ENCODE measurements at places on chromosomes 4 and X.

GRCh38 chr4:9812501-9813340 lies 31.3 kb downstream of the DRD5 start:
- no peak for DNase-seq

- no peak for DNase-seq
Measured at GRCh38 chrX:137195991-137196390, 162.2 kb upstream of the GPR101 start.

DNA sequence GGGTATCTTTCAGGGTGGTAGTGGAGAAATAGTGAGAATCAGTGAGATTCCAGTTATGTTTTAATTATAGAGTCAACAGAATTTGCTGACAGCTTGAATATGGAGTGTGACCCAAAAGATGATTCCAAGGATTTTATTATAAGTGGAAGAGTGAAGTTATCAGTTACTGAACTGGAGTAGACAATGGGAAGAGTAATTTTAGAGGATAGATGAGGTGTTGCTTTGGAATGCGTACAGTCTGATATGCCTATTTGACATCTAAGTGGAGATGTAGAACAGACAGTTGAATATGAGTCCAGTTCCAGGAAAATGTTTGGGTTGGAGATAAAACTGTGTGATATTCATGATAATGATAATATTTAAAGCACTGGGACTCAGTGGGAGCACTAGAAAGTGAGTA lies 174.2 kb downstream of the MAPK10 start:
- no peak for DNase-seq

DNA sequence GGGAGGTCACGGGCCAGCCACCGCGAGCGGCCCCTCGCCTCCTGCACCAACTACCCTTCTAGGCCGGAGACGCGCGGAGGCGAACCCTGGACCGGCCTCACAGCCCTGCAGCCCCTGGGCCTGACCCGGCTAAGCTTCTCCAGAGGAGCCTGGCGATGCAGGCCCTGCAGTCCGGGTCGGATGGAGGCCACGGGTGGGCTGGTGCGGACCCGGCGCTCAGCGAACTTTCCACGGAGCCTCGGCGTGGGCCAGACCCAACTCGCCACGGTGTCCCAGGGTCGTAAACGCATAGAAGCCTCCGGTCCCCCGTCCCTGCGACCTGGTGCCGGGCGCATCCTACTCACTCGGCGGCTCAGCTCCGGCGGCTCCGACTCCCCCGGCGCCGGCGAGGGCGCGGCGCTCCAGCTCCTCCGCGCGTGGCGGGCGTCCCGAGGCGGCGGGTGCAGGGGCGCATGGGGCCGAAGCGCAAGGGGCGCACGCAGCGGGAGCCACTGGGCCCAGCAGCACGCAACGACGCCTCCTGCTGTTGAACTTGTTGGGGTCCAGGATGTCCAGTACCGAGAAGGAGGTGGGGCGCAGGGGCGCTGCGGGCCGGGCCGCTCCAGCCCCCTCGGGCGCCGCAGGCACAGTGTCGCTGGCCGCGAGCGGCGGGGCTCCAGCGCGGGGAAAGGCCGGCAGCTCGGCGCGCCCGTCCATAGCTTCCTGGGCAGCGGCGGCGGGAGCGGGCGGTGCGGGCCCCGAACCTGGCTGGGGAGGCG lies 427 bp downstream of the NKX1-1 start:
- DNase-seq = no peak

GRCh38 chrX:108223585-108223984 lies 132.0 kb downstream of the ATG4A start:
- DNase-seq = no peak

- DNase-seq = no peak
Measured at GRCh38 chr4:109134921-109135320, 167.5 kb downstream of the COL25A1 start.

GRCh38 chr4:169791527-169792156 lies 33.9 kb upstream of the HPF1 start:
- DNase-seq = no peak

- DNase-seq = no peak
Measured at GRCh38 chr4:86235549-86235948, 124.3 kb downstream of the MAPK10 start.

- DNase-seq = no peak
Measured at GRCh38 chr4:114866901-114867670, 246.3 kb downstream of the NDST4 start.

DNA sequence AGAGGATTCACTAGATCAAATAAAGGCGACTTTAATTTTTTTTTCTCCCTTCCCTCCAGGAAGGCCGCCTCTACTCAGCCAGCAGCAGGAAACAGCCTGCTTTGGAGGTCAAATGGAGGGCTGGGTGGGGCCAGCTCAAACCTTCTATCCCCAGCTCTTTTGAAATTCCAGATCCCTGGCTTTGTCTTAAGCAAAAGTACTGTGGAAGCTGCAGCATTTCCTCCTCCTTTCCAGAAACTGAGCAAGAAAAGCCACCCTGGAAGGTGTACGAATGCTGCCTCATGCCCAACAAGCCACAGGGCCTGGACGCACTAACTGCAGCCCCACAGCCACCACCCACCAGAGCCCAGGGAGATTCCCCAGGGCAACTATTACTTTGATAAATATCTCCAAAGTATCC lies 55.1 kb upstream of the ZCCHC13 start:
- no peak for DNase-seq

DNA sequence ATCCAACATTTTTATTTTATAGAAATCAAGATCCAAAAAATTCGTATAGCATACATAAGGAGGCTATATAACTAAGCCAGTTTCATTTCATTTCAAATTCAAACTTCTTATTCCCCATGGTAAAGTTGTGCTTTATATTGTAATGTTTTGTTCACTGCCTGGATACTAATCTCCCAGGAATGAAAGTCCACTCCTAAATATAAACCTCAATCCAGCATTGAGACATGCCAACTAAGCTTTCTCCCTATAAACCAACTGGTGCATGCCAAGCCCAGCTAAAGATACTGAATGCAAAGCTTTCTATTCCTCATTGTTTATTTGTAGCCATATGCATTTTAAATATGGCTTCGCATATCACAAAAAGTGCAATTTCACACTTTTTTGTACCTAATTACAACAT lies 63.8 kb upstream of the INPP4B start:
- no peak for DNase-seq

DNA sequence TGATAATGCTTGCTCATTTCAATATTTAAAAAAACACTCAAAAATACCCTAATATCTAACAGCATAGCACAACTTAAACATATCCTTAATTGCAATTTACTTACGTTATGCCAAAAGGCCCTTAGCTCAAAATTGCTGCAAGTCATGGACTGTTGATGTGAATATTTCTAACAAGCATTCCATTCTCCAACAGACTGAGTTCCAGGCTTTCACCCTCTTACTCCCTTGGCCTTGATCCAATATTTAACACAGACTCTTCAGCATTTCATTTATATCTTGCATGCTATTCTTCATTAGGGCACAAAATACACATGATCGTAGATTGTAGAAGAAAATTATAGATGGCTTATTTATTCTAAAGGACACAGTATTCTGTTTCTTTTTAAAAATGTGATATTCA lies 96.5 kb downstream of the RNF150 start:
- DNase-seq = no peak

- no peak for DNase-seq
Measured at GRCh38 chr4:160353548-160353947, 1250.7 kb downstream of the RAPGEF2 start.

DNA sequence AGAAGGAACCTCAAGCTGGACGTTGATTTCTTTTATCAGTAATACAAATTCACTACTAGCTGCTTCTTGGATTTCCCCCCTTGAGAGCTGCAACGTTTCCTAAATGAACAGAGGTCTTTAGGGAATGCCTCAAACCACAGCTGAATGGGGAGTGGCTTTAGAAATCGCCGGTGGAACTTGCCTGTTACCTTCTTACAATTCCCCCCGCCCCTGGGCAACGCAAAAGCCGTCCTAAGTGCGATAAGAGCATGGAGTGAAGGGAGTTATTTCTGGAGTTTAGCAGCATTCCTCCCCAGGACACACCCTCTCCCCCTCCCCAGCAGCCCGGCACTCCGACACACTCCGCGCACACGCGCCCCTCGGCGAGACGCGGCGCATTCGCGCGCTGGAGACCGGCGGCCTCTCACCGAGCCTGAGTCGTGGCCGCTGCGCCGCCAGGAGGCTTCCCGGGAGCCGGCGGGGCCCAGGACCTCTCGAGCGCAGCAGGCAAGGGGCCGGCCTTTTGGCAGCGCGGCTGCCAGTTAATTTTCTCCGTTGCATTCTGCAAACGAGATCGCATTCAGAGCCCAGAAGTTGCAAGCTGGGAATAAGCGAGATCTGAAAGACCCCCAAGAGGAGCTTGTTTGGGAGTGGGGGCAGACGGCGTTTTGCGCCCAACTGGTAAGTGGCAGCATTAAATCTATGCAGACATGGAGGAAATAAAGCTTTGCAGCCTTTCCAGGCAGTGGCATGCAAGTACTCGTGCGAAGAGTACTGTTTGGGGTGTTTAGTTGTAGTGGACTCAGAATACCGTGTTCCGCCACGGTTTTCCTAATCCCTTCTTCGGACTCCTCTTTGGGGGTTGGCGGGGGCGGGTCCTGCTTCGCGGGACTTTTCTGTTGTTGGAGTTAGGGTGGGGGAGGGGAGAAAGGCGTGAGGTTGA lies 134.7 kb downstream of the PALLD start:
- DNase-seq = no peak

GRCh38 chr4:133390198-133390855 lies 241.2 kb downstream of the PCDH10 start:
- no peak for DNase-seq

GRCh38 chr4:82421796-82422560 lies 8.3 kb downstream of the HNRNPDL start:
- DNase-seq = no peak

- no peak for DNase-seq
Measured at GRCh38 chr4:165654556-165654955, 218.5 kb upstream of the TLL1 start.

DNA sequence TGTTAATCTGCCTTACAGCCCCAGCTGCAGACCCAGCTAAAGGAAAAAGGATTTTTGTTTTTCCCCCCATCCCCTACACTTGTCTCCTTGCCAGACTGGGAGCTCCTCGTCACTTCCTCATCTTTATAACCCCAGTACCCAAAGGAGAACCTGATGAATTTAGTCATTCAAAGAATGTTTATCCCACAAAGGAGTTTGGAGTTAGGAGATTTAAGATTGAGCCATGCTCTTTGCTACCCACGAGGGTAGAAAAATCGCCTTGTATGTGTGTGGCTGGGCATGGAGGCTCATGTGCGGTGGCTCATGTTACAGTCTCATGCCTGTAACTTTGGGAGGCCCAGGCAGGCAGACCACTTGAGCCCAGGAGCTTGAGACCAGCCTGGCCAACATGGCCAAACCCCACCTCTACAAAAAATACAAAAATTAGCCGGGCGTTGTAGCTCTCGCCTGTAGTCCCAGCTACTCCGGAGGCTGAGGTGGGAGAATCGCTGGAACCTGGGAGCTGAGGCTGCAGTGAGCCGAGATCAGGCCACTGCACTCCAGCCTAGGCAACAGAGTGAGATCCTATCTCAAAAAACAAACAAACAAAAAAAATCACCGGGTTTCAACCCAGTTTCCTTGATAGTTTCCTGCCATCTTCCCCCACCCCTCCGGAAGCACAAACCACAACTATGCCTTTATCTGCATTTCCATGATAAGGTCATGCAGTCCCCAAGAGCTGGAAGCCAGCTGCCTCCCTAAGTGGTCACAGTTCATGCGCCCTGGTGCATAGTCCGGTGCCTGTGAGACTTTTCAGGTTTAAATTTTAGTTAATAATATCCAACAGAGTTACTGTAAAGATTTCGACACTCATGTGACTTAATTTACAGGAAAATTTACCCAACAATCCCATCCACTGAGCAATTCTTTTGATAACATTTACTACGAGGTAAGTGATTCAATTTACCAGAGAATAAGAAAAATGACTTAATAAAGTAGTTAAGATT lies 1.5 kb downstream of the CFAP97 start:
- DNase-seq = no peak

DNA sequence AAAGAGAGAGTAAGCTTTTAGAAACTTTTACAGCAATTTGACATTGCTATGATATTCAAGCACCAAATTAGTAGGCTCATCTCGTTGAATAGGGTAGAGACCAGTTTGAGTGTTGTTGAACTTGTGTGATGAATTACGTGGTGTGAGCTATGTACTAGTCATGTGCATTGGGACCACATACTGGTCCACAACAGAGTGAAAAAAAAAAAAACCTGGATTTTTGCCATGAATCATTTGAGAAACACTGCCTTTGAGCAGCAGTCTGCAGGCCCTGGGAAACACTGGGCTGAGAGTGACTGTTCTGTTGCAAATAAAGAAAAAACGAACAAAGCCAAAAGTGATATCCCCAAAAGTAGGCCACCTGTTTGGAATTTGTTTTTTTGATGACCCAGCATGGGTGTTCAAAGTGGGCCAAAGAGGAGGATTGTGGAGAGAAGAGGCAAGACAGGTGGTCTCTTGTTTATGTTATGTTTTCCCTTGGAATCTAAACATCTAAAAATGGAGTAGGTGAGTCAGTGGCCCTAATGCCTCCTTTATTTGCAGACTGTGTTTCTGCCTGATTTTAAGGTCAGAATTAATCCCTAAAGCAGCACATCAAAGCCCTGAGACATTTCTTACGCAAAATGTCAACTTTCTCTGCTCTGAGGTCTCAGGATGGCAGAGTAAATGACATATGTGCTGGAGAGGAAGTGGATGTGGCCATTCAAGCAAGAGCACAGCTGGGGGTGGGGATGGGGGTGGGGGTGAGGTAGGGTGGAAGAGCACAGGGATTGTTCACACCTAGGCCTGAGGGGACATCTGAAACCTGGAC lies 33.5 kb downstream of the TAF7L start:
- no peak for DNase-seq

DNA sequence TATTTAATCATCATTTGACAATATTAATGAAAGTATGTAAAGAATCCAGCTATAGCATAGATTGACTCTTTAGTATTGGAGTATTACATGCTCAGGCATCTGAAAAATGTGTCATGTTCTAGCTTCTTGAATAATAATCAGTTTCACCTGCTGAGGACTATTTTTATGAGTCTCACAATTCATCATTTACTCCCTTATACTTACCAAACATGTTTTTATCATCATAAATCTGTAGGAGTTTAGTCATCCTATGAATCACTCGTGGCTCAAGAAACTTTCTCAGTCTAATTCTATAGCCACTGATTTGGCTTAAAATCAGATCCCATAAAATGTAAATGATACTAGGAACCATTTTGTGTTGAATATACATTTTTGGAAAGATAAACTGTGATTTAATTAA lies 1616.1 kb downstream of the C4orf33 start:
- no peak for DNase-seq

DNA sequence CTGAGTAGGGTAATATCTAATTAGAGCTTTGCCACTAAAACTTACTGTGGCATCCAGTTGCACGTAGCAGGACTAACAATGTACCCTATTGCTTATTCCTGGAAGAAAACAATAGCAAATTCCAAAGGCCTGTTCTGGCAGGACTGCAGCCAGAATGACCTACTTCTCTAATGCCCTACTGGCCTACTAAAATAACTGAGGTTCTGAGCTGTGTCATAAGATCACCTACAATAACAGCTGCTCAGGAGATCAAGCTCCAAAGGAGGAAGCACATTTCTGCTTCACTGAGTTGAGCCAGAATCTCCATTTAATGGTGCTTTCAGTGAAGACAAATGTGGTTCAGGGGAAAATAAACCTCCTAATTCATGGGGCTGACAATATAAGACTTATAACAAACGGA lies 42.2 kb upstream of the CXCL8 start:
- DNase-seq = no peak
